ENCODE measurements at places on chromosomes 6 and 20.

GRCh38 chr6:87561017-87561416, 28.8 kb downstream of the RARS2 start:
- DNase-seq, result no peak

DNA sequence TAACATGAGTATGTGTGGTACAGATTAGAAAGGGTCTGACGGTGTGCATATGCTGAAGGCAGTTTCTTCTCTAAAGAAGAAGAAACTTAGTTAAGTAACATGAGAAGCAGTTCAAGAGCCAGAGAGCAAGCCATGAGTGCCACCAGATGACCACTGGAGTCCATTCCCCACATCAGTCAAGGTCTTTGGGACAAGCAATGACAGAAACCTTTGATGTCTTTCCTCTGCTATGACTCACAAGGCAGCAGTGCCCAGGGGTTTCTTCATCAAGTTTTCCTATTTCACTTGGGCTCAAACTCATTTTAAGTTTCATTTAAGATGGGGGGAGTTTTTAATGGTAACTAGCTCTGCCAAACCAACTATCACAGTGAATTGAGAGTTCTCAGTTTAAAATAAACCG, 303.8 kb upstream of the TBX18 start:
- no peak for DNase-seq

DNA sequence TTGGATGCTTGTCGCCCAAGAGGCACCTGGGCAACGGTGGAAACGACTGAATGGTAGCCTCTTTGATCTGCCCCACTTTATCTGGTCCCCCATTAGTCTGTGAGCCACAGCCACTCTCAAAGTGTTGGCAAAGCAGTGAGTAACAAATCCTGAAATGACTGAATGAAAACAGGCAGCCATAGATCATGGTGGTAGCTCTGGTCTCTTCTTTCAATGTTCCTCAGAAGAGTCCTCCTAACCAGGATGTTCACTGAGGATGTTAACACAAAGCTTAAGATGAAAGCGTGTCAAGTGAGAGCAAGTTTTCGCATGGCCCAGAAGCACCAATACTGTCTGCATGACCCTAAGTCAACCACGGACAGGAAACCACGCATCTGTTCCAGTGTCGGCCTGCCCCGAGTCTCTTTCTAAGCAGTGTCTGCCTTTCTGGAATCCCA, 107.3 kb downstream of the IRF4 start:
- peak; percentile 71 for DNase-seq

DNA sequence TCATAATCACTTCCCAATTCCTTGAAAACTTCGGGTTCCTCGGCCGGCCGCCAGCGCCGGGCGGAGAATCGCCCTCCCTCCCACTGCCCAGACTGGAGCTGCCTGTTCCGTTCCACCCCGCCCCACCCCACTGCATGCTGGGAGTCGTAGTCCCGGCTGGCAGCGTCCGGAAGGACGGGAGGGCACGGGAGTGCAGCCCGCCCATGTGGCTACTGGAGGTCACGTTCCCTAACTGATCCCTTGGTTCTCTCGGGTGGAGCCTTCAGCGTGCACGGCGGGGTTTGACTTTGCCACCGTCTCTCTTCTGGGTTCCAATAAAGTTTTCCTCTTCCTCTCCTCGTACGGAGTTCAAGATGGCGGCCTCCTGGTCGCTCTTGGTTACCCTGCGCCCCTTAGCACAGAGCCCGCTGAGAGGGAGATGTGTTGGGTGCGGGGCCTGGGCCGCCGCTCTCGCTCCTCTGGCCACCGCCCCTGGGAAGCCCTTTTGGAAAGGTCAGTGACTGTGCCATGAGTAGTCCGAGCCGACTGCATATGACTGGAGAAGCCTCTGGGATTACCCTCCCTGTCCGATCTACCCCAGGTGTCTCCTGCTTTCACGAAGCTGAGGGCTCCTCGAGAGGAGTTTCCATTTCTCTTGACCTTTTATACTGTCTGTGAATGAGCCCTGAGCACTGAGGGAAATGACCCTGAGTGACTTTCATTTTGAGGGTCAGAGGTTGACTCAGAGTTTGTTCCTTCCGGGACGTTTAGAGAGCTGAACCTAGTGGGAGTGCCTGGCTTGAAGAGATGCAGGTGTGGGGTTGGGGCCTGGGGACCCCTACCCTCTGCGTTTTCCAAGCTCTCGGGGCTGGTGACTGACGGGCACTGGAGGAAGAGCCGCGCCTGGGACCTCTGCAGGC, at the start of gene AFG1L:
Gene AFG1L, plus strand, starts transcription at position 328 of the 899 bp plus-strand sequence. Its CDS starts 26 bp downstream, at position 354.
- DNase-seq, result peak; percentile 93

DNA sequence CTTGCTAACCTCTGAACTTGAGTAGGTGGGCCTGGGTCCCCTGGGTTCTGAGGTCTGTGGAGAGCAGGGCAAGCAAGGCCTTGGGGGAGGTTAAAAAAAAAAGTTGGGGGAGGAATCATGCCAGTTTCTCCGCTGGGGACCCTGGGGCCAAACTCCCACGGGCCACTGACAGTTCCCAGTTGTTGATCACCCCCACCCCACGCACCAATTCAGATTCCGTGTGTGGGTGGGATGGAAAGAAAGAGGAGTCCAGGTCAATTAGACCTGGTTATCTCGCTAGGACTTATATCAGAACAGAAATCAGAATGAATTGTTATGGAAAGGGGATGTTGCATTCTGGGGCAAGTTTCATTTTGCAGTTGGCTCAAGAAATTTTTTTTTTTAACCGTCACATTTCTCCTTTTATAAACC, 46.7 kb upstream of the SUPT3H start:
- DNase-seq, result peak; percentile 70

- no peak for DNase-seq
Observed at GRCh38 chr6:29925727-29926412, 16.5 kb upstream of the HLA-A start.
